Vagina (tissue), 2 donors: ENCODE measurements at places on chromosomes 7 and 10.

DNA sequence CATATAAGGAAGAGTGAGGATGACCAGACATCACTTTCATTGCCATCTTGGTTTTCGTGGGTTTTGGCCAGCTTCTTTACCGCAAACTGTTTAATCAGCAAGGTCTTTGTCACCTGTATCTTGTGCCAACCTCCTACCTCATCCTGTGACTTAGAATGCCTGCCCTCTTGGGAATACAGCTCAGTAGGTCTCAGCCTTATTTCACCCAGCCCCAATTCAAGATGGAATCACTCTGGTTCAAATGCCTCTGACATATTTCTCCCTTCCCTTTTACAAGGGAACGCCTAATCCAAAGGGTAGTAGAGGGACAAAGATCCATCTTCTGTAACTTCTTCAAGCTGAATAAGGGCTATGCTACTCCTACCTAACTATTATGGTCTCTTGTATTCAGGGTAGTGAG is 4.7 kb upstream of the ERCC6 start:
- no peak for DNase-seq

- no peak for DNase-seq
These were observed 66.4 kb downstream of the CPED1 start for GRCh38 chr7:121054925-121055324.

GRCh38 chr10:124484031-124484430 is 22.4 kb downstream of the LHPP start:
- no peak for DNase-seq

DNA sequence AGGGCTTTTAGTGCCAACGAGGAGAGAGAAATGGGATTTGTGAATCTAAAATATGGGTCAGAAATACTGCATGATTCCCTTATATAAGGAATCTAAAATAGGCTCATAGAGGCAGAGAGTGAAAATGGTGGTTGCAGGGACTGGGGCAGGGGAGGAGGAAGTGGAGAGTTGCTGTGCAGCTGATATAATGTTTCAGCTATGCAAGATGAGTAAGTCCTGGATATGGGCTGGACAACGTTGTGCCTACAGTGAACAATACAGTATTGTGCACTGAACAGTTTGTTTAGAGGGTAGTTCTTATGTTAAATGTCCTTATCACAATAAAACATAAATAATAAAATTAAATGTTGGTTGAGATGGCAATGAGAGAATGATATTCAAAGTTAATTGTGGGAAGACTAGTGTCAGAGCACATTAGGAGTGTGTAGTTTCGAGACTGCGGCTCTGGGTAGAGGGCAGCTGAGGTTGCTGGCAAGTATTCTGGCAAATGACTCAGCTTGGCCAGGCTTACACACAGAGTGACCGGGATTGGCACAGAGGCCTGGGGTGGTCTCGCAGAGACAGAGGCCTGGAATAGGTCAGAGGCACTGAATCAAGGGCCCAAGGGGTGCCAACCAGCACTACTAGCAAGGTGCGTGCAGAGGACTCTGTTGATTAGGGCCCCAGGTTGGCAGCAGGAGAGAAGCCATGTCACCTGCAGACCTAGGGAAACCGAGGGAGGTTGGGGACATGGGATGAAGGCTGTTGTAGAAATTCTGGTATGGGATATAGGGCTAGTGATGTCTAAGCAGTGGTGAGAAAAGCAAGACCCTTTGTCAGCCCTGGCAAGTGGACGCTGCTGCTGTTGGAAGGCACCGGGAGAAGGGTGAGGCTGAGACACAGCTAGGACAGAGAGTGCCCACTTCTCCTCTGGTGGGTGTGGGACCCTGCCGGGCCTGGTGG is 2.8 kb upstream of the DEPP1 start:
- DNase-seq = no peak

- DNase-seq = no peak
These were observed 63.1 kb downstream of the VWA2 start for GRCh38 chr10:114301951-114302710.

- DNase-seq = no peak
These were observed 714 bp upstream of the KCND2 start for GRCh38 chr7:120272261-120272660.

- no peak for DNase-seq
These were observed 214.5 kb downstream of the SNX13 start for GRCh38 chr7:17725821-17726220.

DNA sequence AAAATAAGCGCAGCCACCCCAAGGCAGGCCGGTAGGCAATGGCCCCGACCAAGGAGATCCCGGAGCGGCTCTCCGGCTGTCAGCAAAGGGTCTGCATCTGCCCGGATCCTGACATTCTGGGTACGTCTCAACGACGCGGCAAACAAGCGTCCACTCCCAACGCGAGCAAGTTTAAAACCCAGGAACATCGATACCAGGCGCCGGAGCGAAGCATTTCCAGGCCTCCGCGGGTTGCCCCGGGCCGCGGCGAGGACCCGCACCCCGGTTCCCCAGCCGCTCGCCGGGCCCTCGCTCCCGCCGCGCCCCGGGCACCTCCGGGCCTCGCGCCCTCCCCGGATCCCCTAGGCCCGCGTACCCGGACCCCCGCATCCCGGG is 453 bp downstream of the URGCP start:
- DNase-seq = no peak

GRCh38 chr7:13105209-13105608 is 417.8 kb downstream of the ARL4A start:
- DNase-seq = no peak

GRCh38 chr10:103986360-103986759 is 19.4 kb downstream of the SLK start:
- no peak for DNase-seq

GRCh38 chr7:130903358-130903974 is 169.5 kb upstream of the KLF14 start:
- DNase-seq = no peak

DNA sequence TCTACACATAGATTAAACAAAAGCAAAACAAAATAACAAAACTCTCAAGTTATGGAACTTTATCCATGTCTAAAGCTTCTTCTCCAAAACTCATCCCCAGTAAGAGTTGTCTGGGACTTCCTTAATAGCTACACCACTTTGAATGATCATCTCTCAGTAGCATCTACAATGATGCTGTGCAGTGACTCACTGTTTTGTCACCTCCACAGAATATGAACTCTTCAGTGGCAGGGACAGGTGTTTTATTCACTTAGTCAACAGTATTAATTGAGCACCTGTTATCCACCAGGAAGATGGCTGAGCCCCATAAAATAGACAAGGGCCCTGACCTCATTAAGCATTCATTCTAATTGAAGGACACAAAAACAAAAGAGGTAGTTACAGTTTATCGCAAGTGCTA is 350.7 kb downstream of the ELMO1 start:
- DNase-seq = no peak

DNA sequence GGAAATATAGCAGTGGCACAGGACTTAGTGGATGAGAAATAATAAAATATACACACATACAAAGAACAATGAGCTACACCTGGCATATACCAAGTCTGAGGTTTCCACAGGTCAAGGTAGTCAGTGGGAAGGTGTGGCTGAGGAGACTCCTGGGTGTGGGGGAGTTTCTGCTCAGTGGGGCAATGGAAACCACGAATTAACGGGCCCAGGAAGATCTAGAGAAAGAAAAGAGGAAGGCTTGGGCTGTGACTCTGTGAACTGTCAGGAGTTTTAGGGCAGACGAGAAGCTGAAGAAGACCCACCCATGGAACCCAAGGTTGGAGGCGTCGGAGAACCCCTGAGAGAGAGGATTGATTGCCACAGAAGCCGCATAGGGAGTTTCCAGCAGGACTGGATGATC is 196.5 kb downstream of the HERPUD2 start:
- no peak for DNase-seq

DNA sequence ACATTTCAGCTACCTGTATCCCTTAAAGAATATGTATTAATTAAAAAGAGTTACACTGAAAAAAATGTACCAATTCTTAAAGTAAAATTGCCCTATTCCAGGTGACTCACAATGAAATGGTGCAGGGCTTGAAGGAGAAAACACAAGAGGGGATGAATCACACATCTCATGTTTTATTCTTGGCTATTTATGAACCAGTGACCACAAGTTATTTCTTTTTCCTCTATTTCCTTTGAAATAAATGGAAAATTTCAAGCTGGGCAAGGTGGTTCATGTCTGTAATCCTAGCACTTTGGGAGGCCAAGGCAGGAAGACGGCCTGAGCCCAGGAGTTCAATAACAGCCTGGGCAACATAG is 106.8 kb downstream of the UBE2H start:
- DNase-seq = no peak

- DNase-seq = no peak
These were observed 35.5 kb downstream of the RSBN1L start for GRCh38 chr7:77731716-77732115.

- DNase-seq = no peak
These were observed 41.1 kb upstream of the STMP1 start for GRCh38 chr7:135620980-135621850.

- no peak for DNase-seq
These were observed 260.7 kb downstream of the KLF6 start for GRCh38 chr10:3524086-3524960.

- no peak for DNase-seq
These were observed 247.8 kb upstream of the FOXK1 start for GRCh38 chr7:4434306-4434705.

- no peak for DNase-seq
These were observed 552.3 kb downstream of the KCNMA1 start for GRCh38 chr10:77085344-77085743.

GRCh38 chr10:1363446-1364121 is 307.4 kb downstream of the WDR37 start:
- DNase-seq = peak; percentile 56
